Fibroblast of villous mesenchyme (primary cell): ENCODE measurements at places on chromosomes 4 and X. TPM values are rescaled to one million over a fixed set of nuclear protein-coding genes. Genes with fewer than 3 reads are reported as not detected.

DNA sequence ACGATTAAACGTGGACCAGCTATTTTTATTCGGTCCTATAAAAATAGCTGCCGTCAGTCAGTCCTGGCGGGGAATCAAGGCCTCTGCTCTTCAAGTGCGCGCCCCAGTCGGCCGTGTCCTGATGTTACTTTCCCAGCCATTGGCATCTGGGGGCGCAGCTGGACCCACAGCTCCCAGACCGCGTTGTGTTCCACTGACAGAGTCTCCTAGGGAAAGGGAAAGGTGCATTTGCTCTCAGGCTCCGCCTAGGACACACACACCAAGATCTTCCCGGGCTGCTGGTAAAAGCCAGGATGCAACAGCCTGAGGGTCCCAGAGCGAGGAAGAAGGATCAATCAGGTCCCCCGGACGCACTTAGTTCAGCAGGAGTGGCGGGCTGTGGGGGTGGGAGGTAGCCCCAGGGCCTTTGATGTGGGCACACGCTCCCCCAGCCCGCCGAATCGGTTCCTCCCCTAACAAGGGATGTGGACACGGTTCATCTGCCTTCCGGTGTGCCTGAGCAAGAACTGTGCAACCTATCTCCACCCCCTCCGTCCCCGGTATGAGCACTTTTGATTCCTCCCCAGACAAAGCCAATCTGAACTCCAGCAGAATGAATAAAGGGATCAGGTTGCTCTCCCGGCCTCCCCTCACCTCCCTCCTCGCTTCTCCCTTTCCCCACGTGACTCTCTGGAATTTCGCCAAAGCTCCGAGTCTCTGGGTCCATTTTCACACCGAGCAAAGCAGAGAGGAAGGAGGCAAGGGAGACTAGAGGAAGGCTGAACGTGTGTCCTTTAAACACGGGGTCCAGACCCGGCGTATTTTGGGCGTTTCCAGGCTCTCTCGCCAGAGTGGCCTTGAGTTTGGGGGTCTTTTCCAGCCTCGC lies 626 bp upstream of the FRAS1 start:
- peak; percentile 41 for DNase-seq

- no peak for DNase-seq
Measured at GRCh38 chr4:185317880-185318279, 77.8 kb downstream of the LRP2BP start.

DNA sequence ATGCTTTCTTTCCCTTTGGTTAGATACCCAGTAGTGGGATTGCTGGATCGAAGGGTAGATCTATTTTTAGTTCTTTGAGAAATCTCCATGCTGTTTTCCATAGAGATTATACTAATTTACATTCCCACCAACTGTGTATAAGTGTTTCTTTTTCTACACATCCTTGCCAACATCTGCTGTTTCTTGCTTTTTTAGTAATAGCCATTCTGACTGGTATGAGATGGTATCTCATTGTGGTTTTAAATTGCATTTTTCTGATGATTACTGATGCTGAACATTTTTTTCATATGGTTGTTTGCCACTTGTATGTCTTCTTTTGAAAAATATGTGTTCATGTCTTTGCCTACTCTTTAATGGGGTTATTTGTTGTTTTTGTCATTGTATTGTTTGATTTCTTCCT lies 6.6 kb upstream of the AGA start:
- peak; percentile 81 for DNase-seq

DNA sequence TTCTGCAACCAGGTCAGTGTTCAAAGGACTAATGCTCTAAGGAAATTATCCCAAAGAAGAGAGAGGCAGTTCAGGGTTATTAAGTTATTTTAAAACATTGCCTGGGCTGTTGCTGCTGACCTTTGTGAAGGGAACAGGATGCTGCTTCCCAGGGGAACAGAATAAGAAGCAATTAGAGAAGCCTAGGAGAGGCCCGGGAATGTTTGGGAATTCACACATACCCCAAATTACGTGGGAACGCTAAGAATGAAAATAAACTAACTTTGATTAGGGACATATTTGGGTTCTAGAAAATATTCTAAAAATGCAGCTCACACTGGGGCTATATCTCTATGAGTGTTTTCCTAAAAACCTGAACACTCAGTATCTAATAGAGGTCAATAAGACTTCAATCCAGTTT lies 243.1 kb upstream of the FTHL17 start:
- DNase-seq: peak; percentile 70

Gene TCEAL2
- total RNA-seq: not detected in 2 replicates
